NCI-H748 treated with DMSO at 0.1 percent for 48 hours (cell line): ENCODE measurements at places on chromosomes 16 and 17.
A peak's percentile ranks its signal among the peaks of the same experiment; 100 is the strongest.

- DNase-seq: peak; percentile 41
These were observed 90.6 kb upstream of the CDH5 start for GRCh38 chr16:66275775-66276428.

- no peak for DNase-seq
These were observed 347.7 kb downstream of the RBFOX1 start for GRCh38 chr16:7680296-7680695.

- DNase-seq: no peak
These were observed 7.9 kb downstream of the PLLP start for GRCh38 chr16:57276596-57276995.

- DNase-seq: no peak
These were observed 228.8 kb downstream of the CDH11 start for GRCh38 chr16:64892835-64893785.

- no peak for DNase-seq
These were observed 81.1 kb downstream of the MRC2 start for GRCh38 chr17:62708587-62708986.

GRCh38 chr16:50673496-50674275 lies 7.4 kb downstream of the SNX20 start:
- DNase-seq: no peak

GRCh38 chr16:86806838-86807351 lies 228.5 kb downstream of the FOXL1 start:
- no peak for DNase-seq

- no peak for DNase-seq
These were observed 174.0 kb upstream of the GSE1 start for GRCh38 chr16:85438981-85439685.

GRCh38 chr17:75783069-75783783 lies 1.4 kb upstream of the UNK start:
- DNase-seq: peak; percentile 38

DNA sequence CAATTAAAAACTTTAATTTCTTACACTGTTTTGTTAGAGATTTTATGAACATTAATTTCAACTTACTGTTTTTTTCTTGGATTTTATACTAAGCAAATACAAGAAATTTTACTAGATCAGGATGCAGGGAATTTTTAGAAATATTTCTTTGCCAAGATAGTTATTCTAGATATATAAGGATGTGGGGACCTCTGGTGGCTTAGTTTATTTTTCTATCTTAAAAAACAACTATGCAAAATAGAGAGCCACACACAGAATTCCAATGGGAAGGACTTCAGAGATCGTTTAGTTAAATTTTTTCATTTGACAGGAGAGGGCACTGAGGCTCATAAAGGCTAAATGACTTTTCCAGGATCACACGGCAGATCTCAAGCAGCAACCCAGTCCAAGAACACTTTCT lies 23.0 kb upstream of the CAPNS2 start:
- no peak for DNase-seq

DNA sequence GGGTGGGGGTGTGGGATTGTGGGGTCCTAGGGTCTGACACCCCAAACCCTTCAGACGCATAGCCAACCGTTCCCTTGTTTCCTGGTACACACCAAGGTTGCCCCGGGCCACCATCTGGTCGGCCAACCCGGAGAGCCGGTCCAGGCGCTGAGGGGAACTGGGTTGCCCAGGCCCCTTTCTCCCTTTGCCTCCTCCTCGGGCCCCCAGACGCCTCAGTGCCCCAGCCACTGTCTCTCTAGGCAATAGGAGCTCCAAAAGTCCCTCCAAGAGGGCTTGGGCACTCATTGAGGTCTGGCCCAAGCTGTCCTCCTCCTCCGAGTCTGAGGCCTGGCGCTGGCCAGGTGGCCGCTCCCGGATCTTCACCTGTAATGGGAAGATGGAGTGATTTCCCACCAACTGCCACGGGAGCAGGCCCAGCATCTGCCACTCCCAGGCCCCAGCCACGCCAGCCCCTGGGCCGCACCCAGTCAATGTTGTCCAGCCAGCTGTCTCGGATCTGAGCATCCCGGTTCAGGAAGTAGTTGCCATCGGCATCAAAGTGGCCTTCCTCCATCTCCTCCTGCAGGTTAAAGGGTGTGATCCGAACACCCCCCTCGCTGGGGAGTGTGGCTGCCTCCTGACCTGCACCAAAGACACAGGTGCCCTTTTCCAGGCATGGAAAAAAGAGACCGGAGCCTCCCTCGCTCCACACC lies 1.5 kb downstream of the CD2BP2 start:
- DNase-seq: no peak

DNA sequence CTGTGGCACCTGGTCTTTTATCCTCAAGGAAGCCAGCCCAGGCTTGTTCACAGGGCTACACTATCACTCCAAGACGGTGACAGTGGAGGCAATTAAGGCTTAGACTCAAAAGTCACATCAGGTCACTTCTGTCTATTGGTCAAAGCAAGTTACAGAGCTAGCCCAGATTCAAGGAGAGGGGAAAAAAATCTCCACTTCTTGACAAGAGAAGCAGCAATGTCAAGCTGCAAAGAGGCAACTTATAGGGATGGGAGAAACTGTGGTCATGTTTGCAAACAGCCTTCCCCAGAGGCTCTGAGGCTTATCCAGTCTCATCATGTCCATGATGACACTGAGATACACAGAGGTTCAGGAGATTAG lies 31.6 kb downstream of the SERPINF1 start:
- DNase-seq: no peak

DNA sequence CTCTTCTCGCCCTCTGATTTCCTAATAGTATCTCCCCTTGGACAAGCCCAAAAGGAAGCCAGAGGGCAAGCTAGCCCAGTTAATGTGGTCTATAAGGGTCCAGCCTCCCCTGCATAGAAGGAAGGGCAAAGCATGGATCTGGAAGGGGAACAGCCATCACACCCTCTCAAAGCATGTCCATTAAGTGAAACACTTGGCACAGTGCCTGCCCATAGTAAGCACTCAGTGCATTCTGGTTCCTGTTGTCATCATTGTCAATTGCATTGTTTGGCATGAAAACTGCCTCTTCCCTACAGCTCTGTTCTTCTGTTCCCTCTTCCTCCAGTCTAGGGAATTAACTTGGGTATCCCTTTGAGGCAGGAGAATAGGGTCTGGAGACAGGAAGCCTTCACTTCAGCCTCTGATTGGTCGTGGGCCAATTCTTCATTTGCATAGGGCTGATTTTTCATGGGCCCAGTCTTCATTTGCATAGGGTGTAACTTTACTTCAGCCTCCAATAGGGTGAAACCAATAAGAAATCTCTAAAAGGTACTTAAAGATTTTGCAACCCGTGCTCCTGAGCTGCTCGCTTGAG lies 81.4 kb downstream of the C17orf67 start:
- DNase-seq: no peak

DNA sequence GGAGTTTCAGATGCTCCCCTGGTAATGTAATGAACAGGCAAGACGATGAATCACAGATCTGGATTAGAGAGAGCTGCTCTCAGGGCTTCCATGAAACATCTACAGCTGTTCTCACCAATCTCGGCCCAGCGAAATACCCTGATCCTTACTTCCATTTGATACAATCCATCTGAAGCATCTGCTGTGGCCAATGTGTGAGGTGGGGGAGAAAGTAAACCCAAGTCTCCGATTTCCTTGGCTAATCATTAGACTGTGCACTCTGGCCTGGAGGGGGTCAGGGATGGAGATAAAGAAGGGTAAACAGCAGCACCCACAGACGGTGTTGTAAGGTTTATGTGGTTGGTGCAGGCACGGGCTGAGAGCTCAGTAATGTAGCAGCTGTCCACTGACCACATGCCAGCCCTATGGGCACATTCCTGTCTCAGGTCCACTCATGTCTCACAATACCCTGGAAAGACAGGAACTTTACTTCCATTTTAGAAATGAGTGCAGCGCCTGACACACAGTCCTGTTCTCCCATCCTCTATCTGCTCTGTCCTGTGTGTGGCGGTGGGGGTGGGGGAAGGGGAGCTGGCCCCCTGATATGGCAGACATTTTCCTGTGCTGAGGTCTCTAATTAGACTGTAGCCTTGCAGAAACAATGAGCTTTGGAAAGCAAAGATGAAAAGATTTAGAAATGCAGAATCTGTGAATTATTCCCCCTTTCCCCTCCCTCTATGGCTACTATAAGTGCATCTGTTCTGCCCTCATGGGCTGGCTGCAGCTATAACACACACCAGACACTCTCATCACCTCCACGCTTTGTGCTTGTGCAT lies 48.3 kb upstream of the ERN1 start:
- DNase-seq: no peak

DNA sequence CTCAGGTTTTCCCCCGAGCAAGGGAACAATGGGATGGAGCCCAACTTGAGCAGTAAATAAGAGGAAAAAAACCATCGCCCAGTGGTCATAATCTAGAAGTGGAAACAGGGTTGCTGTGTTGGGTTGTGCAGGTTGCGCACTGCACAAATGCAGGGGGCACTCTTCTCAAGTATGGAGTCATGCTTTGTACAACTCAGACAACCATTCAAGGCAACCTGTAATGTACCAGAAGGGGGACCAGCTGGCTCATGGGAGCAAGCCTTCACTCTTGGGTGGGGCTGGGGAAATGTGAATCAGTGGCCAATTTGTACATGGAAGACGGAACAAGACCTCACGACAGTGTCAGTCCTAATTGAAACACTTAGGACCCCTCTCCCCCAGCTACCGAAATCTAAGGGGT lies 23.9 kb upstream of the LITAF start:
- no peak for DNase-seq

DNA sequence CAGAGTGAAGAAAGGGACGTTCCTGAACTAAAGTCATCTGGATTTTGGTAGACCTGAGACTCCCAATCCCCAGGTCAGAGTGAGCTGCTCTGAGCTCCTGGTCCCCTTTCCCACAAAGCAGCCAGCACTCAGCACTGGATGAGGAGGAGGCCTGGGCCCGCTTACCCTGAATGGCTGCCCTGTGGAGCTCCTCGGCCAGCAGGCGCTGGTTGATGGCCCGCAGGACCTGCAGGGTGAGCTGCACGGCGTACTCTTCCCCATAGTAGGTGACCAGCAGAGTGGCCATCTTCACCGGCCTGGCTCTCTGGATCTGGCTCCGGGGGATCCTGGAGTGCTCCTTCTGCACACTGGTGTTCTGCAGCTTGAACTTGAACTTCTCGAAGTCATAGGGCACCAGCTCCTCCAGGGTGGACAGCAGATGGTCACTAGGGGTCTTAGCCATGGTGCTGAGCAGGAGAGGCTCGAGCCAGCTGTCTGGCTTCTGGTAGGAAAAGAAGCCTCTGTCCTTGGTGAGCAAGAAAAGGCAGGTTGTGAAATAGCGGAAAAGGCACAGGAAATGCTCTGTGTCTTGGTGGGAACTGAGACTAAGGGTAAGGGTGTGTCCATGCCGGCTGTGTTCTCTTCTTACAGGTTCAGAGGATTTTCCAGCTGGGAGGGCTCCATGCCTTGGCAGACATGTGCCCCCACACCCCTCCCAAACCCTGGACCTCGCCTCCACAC lies at the start of gene MEFV:
Gene MEFV, minus strand, starts transcription at position 488 of the 720 bp plus-strand sequence. Its CDS starts 46 bp downstream, at position 442.
- no peak for DNase-seq

DNA sequence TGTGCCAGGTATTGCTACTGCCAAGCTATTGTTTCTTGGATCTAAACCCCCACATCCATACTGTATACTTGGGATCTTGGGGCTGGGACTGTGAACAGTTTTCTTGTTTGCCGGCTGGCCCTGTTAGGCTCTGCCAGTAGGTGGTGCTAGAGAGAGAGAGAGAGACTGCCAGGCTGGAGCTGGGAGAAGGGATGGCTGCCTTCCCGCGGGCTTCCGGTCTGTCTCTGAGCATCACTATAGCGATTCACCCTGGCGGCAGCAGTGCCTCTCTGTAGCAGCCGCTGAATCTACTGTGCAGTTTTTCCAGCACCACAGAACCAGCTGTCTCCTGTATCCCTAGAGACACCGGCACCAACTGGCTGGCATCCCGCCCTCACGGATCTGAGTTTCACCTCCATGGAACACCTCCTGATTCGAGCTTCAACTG lies 201.2 kb downstream of the UTP18 start:
- DNase-seq: peak; percentile 79

- no peak for DNase-seq
These were observed 4.1 kb downstream of the DNAH2 start for GRCh38 chr17:7721612-7722011.

GRCh38 chr17:47604598-47604927 lies 45.2 kb upstream of the KPNB1 start:
- no peak for DNase-seq

- DNase-seq: no peak
These were observed 45.8 kb downstream of the WDR45B start for GRCh38 chr17:82602487-82602886.

- DNase-seq: no peak
These were observed 9.2 kb upstream of the CES4A start for GRCh38 chr16:66979011-66979717.

GRCh38 chr16:11848842-11849241 lies 2.5 kb downstream of the RSL1D1 start:
- no peak for DNase-seq

GRCh38 chr16:86128246-86128645 lies 229.3 kb downstream of the IRF8 start:
- DNase-seq: no peak

DNA sequence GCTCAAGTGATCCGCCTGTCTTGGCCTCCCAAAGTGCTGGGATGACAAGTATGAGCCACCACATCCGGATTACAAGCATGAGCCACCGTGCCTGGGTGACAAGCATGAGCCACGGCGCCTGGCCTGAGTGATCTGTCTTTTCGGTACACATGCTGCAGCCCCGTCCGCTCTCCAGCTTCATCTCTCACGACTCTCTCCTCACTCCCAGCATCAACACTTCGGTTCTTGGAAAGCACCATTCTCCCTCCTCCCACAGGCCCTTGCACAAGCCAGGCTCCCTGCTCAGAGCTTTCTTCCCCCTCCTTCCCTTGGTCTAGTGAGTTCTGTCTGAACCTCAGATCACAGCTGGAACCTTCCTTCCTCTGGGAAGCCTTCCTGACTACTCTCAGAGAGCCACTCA lies 6.5 kb upstream of the NCBP3 start:
- no peak for DNase-seq

- DNase-seq: no peak
These were observed 11.9 kb downstream of the FOXK2 start for GRCh38 chr17:82531431-82531881.

DNA sequence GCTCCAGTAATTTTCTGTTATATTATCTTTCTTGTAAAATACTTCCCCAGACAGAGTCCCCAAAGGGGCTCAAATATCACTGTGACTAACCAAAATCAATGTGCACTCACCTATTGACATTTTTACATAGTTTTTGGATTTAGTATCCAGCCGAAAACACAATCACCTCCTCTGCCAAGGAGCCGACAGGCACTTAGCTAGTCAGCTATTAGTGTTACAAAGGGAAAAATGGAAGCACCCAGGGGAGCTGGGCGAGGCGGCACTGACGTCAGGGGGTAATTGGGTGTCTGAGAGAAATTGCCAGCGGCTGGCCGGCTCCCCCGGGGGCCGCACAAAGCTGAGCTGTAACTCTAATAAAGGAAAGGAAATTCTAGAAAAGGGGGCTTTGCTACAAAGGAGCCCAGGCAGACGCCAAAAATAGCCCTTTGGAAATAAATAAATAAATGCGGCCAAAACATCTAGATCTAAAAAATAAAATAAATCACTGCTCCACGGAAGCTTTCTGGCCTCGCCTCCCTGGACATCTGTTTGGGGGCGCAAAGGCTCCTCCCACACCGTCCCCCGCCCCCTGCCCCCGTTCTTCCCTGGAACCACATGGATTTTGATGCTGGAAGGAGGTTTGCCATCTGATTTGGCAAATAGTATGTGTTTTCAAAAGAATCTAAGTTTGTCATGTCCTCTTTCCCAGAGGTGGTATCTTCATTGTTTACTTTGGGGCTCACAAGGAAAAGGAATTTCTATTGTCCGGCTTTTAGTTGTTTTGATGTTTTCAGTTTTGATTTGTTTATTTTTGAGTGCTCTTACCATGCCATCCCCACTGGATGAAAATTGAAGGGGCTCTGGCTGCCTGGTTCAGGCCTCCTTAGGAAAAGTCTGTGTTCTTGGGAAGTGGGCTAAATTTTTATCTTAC lies 156.7 kb downstream of the ZNF423 start:
- peak; percentile 45 for DNase-seq

- DNase-seq: no peak
These were observed 252.5 kb downstream of the SLC39A11 start for GRCh38 chr17:72840019-72840418.
